Stimulated activated CD8-positive, alpha-beta memory T cell treated with anti-CD3 and anti-CD28 coated beads, Interleukin-4, amount 100 ng/mL, for 48 hours (primary cell): ENCODE measurements at places on chromosomes 12 and 14.

- peak; percentile 80 for DNase-seq
Measured at GRCh38 chr12:54360717-54361456, 3.4 kb downstream of the GPR84 start.

GRCh38 chr12:15863372-15863771 is 18.8 kb upstream of the STRAP start:
- DNase-seq = no peak

- DNase-seq = no peak
Measured at GRCh38 chr14:51335531-51335930, 95.5 kb downstream of the TMX1 start.

DNA sequence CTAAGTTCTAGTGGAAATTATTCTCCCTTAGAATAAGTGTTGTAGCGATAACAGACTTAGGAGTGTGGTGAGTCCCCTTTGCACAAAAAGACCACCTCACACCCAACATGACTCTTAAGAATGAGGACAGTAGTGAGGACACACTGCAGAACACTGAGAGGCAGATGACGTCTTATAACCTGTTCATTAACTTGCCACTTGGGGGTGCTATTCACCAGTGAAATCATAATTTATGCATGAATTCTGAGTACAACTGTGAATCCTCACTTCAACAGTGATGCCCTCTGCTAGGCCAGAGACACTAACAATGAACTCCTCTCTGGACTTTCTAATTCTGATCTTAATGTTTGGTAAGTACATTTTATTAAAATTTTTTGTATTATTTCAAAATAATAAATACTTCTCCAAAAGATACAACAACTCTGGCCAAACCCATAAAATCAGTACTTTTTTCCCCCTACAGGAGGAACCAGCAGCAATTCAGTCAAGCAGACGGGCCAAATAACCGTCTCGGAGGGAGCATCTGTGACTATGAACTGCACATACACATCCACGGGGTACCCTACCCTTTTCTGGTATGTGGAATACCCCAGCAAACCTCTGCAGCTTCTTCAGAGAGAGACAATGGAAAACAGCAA is 274.7 kb downstream of the DAD1 start:
- no peak for DNase-seq
